Stimulated activated CD8-positive, alpha-beta memory T cell treated with anti-CD3 and anti-CD28 coated beads, Interleukin-7, amount 100 ng/mL, for 1 hour (primary cell): ENCODE measurements at places on chromosomes 12 and 14.

DNA sequence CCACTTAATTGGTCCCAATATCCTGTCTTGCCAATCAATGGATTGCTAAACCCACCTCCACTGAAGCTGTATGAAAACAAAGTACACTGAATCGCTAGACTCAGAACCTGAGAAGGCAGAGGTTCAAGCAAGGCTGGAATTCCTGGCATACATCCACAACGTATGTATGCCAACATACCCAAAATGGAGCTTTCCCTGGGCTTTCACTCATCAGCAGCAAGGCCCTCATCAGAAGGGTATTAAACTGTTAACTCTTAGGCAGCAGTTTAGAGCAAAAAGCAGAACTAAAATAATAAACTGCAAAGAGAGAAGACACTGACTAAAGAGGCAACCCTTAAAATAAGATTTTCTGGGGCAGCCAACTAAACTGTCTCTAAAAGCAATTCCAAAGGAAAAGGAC is 13.6 kb downstream of the MED13L start:
- no peak for DNase-seq

DNA sequence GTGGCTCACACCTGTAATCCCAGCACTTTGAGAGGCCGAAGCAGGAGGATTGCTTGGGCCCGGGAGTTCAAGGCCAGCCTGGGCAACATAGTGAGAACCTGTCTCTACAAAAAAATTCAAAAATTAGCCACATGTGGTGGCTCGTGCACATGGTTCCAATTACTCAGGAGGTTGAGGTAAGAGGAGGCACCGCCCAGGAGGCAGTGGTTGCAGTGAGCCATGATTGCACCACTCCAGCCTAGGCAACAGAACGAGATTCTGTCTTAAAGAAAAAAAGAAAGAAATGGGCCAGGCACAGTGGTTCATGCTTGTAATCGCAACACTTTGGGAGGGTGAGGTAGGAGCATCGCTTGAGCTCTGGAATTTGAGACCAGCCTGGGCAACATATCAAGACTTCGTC is 33.5 kb downstream of the MAP1LC3B2 start:
- no peak for DNase-seq

GRCh38 chr12:97038131-97038530 is 131.1 kb downstream of the NEDD1 start:
- no peak for DNase-seq

- no peak for DNase-seq
These were observed 14.8 kb downstream of the PPP2R5C start for GRCh38 chr14:101776344-101776743.

- no peak for DNase-seq
These were observed 1.2 kb upstream of the LAG3 start for GRCh38 chr12:6771091-6771495.

DNA sequence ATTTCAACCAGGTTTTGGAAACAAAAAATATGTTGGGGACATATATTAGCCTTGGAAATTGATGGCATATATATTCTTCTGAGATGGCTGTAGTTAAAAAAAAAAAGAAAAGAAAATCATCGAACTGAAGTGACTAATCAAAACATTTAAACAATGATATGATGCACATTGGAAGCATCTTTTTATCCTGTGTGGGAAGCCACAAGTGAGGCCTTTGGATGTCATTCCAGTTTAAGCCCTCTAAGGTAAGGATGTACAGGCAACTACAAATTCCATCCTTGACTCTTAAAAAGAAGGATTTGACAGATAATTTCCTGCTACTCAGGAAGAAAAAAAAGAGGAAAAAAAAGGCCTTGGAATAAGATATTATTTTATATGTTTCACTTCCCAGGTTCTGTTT is 9.6 kb upstream of the PTPRB start:
- no peak for DNase-seq

GRCh38 chr14:21020977-21021545 is 3.8 kb downstream of the NDRG2 start:
- DNase-seq: no peak

DNA sequence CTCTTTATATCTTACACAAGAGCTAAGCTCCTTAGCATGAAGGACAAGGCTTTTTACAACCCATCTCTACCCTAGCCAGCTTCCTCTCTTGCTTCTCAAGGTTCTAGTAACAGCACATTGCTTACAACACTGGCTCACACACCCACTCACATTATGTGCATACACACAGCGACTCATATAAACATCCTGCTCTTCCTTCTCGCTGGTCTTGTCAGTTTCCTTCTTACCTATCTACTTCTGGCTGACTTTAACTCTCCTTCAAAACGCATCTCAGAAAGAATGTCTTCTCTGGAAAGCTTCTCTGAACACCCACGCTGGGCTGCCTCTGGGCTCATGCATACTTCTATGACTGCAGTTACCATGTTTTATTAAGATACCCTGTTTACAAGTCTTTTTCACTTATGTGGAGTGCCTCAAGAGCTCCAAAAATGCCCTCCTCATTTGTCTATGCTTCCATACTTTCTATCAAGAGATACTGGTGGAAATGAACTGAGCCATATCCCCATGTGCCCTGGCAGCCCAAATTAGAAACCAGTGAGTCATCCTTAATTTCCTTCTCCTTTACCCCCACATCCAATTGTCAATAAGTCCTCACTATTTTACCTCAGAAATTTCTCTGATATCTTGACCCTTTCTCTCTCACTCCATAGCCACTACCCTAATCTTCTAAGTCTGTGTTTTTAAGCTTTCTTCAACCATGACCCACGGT is 126.9 kb upstream of the KRAS start:
- DNase-seq: no peak
